Suppressor macrophage treated with lipopolysaccharide for 1 hour (primary cell): ENCODE measurements at places on chromosomes 13 and 19.
A peak's percentile ranks its signal among the peaks of the same experiment; 100 is the strongest.

GRCh38 chr13:97726664-97727280, 226.7 kb upstream of the IPO5 start:
- no peak for DNase-seq

DNA sequence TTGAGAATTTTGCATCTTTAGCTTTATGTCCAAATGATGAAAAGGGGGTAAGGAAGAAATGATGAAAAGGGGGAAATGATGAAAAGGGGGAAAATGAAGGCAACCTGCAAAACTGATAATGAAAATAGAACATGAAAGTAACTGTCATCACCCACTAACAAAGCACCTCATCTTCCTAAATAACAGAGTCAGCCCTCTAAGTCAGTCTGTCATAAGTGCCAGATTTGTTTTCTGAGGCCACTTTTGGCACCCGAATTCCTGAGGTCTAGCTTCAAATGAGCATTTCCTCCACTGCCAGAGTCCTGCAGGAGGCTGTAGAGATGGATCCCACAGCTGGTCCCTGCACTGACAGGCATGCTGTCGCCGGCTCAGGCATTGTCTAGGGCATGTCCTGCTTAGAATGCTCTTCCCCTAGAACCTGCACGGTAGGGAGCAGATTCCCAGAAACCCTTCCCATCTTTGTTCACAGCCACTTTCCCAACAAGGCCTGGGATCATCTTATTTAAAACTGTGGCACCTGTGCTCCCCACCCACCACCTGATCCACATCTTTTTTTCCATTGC, 25.3 kb downstream of the RAP2A start:
- no peak for DNase-seq

GRCh38 chr19:49938662-49939061, 9.4 kb upstream of the NUP62 start:
- no peak for DNase-seq

DNA sequence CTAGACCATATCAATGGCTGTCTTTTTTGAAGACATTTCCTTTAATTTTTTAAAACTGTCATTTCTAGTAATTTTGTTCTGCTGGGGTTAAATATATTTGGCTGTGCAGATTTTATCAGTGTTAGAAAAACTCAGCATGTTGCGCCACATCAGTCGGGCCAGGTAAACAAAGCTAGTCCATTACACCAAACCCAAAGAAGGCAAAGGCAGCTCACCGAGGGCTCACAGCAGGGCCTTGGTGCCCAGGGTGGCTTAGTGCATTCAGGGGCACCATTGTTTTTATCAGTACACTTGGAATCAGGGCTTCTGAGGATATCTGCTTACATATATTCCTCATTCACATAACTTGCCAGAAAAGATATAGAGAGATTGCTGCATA, 22.2 kb downstream of the SPATA13 start:
- DNase-seq = no peak

GRCh38 chr13:65787082-65787481, 1443.1 kb downstream of the PCDH9 start:
- no peak for DNase-seq

- peak; percentile 33 for DNase-seq
Observed at GRCh38 chr19:45187421-45188100, 9.0 kb downstream of the BLOC1S3 start.

DNA sequence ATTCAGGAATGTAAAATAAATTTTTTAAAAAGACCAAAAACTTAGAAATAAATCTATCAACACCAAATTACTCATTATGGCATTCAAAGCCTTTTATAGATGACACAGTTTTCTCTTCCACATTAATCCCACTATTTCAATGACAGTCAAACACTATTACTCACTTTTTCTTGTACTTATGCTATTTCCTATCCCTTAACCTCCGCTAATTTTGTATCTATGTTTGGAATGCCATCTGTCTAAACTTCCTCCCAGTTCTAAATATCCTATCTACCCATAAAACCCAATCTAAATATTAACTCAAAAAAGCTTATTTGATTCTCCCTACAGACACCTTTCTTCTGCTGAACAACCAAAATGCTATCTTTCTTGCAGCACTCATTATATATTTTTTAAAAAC, 203.5 kb downstream of the ENOX1 start:
- DNase-seq = no peak

DNA sequence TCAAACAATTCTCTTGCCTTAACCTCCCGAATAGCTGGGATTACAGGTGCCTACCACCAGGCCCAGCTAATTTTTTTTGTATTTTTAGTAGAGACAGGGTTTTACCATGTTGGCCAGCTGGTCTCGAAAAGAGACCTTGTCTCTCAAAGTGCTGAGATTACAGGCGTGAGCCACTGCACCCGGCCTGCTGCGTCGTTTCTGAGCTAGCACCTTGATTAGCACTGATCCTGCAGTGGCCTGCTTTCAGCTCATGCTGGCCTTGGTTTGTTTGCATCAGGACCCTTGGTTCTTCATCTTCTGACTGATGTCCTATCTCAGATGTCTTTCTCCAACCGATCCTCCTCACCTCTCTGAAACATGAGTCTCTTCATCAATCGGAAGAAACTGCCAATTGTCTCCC, 4.9 kb upstream of the TFDP1 start:
- no peak for DNase-seq
